ENCODE measurements at places on chromosomes 1 and 21. TPM values are rescaled to one million over a fixed set of nuclear protein-coding genes. Genes with fewer than 3 reads are reported as not detected.

- no peak for DNase-seq
These were observed 191.7 kb upstream of the GORAB start for GRCh38 chr1:170340308-170340707.

DNA sequence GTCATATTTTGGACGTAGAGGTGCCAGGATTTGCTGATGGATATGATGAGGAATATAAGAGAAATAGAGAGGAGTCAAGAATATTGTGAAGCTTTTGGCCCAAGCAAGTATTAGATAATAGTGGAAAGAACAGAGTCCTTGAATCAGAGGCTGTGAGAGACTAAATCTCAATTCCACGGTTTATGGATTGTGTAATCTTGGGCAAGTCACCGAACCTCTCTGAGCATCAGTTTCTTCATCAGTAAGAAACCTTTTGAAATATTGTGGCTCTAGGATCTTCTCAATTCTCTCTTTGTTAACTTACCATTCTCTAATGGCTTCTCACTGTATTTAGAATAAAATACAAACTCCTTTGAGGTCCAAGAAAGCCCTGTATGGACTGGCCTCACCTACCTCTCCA is 77.6 kb downstream of the RPS6KA1 start:
- no peak for DNase-seq

Gene CYP4Z1
- 0.18 TPM for total RNA-seq

DNA sequence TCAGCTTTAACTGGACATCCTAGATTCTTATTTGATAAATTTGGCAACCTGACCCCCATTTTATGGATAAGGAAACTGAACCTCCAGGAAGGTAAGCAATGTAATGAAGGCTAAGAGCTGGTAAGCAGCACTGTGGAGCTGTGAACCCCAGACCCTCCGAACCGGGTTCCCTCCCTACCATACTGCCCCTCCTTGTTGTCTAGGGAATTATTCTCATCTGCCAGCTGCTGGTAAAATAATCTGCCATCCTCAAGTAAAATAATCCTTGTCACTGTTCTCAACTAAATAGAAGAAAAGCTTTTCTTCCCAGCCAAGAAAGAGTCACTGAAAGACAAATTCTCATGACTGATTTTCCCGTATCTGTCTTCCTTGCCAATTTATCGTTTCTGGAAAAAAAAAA is 55.8 kb upstream of the PRDX6 start:
- no peak for DNase-seq

- DNase-seq, result no peak
These were observed 2.6 kb downstream of the CSF3R start for GRCh38 chr1:36480161-36480560.

DNA sequence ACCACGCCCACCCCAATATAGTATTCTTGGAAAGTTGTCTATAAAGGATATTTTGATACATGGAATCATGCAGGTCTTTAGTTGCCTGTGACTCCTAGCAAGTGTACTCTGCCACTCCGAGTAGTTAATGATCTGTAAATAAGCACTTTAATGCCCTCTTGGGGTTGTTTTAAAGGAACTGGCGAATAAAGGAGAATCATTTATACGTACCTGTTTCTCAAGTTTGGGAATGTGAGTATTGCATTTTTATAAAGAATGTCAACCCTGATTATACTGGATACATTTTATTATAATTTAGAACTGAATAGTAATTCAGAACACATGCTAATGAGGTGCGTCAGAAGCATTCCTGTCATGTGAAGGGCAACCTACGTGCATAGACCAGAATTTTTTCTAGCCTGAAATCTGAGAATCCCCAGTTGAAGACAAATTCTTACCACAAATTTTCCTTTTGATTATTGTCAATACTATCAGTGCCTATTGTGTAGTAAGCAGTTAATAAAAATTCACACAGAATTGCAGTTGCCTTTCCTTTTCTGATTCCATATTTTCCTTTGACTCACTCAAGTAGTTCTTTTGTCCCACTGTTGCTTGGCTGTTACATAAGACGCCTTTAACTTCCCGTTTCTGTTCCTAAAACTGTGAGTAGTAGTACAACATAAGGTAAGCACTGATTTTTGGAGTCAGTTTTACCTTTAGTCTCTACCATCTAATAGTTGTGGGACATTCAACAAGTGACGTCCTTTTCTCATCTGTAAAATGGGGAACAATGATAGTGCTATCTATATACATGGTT is 5.1 kb downstream of the AHCYL1 start:
- peak; percentile 26 for DNase-seq

- no peak for DNase-seq
These were observed 77.9 kb downstream of the CDC7 start for GRCh38 chr1:91578320-91579109.

Gene OR4F29
- not detected for total RNA-seq

DNA sequence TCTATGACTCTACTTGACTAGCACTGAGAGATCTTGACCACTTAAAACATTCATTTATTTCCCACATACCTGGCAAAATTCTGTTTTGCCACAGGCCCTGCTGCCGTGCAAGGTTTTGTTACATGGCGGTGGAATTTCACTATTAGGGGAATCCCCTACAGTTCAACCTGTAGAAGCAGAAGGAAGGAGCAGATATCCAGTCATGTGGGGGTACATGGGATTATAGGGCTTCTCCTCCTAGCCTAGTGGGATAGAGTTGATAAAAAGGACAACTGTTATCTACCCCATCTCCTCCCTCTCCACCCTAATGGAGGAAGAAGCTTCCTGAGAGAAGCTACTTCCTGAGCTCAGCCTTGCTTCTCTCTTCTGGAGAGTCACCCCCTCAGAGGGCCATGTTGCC is 17.7 kb upstream of the PROK1 start:
- DNase-seq, result no peak

DNA sequence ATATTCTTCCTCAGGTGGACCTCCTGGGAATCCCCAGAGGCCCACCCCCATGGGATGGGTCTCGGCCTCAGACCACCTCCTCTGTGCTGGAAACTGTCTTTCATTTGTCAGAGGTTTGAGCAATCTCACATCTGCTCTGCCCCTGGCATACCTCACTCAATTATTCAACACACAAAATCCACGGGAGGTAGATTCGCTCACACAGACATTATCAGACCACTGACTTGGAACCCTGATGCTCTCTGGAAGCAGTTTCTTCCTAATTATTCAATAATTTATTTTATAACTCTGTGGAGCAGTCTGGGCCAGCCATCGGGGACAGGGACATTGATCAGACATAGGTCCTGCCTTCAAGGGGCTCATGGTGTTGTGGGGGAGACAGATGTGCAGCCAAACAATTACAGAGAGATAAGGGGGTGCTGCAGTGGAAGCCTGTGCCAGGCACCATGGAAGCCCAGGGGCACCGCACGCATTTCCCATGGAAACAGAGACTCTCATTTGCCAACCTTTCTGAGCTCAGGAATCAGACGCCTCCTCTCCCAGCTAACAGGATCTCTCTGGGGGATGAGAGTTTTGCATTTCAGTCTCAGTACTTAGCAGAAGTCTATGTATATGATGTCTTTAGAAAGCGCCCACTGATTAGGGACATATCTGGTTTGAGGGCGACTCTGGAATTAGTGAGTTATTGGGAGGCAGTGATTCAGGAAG is 96.5 kb downstream of the HMGB4 start:
- no peak for DNase-seq

DNA sequence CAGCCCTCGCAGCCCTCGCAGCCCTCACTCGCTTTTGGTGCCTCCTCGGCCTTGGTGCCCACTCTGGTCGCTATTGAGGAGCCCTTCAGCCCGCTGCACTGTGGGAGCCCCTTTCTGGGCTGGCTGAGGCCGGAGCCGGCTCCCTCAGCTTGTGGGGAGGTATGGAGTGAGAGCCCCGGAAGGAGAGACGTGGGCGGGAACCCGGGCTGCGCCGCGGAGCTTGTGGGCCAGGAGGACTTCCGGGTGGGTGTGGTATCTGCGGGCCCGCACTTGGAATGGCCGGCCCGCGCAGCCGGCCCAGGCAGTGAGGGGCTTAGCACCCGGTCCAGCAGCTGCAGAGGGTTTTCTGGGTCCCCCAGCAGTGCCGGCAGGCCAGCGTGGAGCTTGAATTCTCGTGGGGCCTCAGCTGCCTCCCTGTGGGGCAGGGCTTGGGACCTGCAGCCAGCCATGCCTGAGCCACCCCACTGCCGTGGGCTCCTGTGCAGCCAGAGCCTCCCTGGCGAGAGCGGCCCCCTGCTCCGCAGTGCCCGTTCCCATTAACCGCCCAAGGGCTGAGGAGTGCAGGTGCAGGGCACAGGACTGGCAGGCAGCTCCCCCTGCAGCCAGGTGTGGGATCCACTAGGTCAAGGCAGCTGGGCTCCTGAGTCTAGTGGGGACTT is 9.9 kb upstream of the CFHR2 start:
- DNase-seq, result no peak

DNA sequence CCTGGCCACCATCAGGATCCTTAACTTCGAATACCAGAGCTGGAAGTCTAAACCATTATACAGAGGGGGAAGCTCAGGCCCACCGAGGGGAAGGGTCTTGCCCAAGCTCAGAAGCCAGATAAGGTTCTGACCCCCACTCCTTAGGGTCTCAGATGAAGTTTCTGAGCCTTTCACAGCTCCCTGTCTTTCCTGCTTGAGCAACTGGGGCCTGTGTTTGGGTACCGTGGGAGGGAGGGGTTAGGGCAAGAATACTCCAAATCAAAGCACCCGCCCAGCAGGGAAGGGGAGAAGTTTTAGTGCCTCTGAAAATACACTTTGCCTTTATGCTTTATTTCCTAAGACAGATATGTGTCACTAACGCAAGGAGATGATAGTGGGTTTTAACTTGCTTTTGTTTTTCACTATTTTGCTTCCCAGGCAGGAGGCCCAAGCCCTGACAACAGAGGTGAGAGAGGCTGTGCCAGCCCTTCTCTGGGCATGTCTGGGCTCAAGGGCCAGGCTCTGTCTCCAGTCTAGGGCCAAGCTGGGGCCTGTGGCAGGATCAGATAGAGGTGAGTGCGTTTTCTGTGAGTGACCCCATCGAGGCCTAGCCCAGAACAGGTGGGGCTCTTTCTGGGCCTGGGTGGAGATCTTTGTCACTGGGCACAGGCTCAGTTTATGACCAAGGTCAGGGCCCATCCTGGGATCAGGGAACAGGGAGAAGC is 20.5 kb upstream of the TENT5B start:
- no peak for DNase-seq

- no peak for DNase-seq
These were observed 245.0 kb downstream of the FOXD2 start for GRCh38 chr1:47682786-47683350.

Gene UBE2G2
- total RNA-seq, result 45.9 TPM

Gene CELA2A
- total RNA-seq, result 0.13 TPM

Gene MYCL
- total RNA-seq, result 2.4 TPM

Gene OR2M3
- total RNA-seq, result not detected

GRCh38 chr1:1079408-1080121 is 5.5 kb upstream of the RNF223 start:
- DNase-seq, result peak; percentile 70

Gene FCRL1
- total RNA-seq, result 0.09 TPM

- peak; percentile 70 for DNase-seq
These were observed 72.1 kb downstream of the SKI start for GRCh38 chr1:2300004-2300771.

- DNase-seq, result peak; percentile 69
These were observed 102.3 kb upstream of the ZNF648 start for GRCh38 chr1:182163821-182164223.

- no peak for DNase-seq
These were observed at the start of gene CNKSR1 for GRCh38 chr1:26177182-26177684. Gene CNKSR1, plus strand, starts transcription at chr1:26177491. Its CDS starts 57 bp downstream, at chr1:26177548.

GRCh38 chr1:248853663-248854375 is 5.1 kb downstream of the ZNF692 start:
- DNase-seq, result no peak

GRCh38 chr1:110519125-110519810 is at the start of gene KCNA10:
Gene KCNA10, minus strand, starts transcription at chr1:110519175. Its CDS starts 388 bp downstream, at chr1:110518787.
- DNase-seq, result peak; percentile 22

Gene KCND3
- 0.84 TPM for total RNA-seq

- peak; percentile 86 for DNase-seq
These were observed 47.8 kb upstream of the SRSF10 start for GRCh38 chr1:24027838-24028468.

DNA sequence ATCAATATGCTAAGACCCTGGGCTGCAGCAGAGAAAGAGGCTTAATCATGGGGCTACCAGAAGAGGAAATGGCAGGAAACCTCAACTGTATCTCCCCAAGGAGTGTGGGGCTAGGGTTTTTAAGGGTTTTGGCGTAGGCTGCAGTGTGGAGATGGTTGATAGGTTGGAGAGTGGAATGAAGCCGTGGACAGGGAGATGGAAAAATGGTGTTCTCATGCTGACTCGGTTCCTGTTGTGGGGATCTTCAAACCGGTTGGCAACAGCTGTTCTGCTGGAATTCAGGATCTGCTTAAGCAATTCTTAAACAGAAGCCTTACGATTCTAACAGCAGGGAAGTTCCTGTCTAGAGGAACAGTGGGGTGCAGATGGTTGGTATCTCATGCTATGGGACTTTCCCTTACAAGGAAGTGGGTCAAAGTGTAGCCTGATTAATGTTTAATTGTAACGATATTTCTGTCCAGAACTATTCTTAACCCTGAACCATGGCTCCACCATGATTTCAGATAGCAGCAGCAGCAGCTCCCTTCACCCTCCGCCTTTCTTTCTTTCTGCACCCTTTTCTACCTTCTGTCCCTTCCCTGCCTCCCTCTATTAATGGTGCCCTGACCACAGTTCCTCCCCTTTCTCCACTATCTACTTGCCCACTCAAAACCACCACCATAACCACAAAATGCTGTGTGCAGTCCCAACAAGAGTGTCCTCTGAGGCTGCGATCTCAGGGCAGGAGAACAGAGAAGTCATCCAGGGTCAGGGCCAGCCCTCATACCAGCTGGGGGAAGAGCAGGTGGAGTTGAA is 30.8 kb downstream of the RSPH1 start:
- peak; percentile 75 for DNase-seq

GRCh38 chr1:65429806-65430205 is 9.3 kb downstream of the LEPR start:
- DNase-seq, result no peak

GRCh38 chr1:57605933-57606332 is 182.1 kb upstream of the DAB1 start:
- no peak for DNase-seq

GRCh38 chr1:53740621-53741105 is 1.7 kb upstream of the GLIS1 start:
- no peak for DNase-seq

- no peak for DNase-seq
These were observed 160.1 kb downstream of the TRIM33 start for GRCh38 chr1:114350731-114351445.

- DNase-seq, result no peak
These were observed 20.5 kb upstream of the RPTN start for GRCh38 chr1:152179566-152179965.

Gene THBS3
- total RNA-seq, result 85.5 TPM

DNA sequence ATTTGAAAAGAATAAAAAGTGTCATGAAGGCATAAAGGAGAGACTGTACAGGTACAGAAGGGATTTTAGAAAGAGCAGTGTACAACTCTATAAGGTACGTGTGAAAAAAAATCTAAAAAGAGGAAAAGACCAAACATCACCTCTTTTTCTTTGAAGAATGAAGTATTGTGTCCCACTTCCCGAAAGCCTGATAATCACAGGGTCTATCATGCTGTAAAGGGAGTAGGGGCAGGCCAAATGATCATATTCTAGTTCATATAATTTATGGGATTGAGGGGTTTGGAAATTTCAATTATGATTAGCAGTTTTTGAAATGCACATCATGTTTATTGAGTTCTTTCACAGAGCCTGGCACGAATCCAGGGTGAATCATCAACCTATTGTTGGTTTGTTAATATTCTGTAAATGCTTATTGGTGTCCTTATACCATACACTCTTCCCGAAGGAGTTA is 910 bp upstream of the RERE start:
- peak; percentile 68 for DNase-seq

Gene UMODL1
- 0.04 TPM for total RNA-seq

Gene TFF3
- total RNA-seq, result 3.1 TPM
